ENCODE measurements at places on chromosomes 2 and 18.

GRCh38 chr18:78431606-78432005 is 548.0 kb upstream of the SALL3 start:
- no peak for DNase-seq

GRCh38 chr2:32366595-32366994 is 9.8 kb downstream of the BIRC6 start:
- DNase-seq: no peak

DNA sequence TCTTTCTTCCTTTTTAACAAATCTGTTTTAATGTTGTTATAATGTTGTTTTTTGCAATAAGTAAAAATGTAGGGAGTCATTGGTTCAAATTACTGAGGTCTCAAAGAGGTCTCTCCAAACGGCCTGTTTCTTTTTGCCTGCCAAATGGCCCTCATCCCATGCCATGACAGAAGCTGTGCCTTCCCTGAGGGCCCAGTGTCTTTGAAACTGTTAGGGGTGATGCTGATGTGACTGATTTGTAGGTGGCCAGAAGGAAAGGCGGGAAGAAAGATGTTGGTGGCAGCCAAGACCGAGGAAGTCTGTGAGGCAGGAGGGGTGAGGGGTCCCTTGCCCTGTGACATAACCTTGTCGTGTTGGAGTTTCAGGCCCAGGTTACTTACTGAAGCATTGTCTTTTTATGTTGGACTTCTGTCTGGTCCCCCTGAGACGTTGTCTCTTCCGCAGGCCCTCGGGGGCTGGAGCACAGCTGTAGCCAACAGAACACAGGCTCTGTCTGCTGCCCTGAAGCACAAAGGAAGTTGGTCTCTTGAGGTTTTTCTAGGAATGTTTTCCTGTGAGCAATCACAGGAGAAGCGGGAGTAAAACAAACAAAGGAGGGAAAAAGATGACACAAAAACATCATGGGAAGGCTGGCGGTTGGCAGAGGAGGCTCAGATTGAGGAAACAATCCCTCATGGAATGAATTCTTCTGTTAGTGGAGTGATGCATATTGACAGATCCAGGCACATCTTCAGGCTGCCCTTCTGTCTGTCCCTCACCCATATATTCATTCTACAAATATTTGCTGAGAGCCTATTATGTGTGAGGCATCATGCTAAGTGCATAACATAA is 4.9 kb upstream of the ST3GAL5 start:
- DNase-seq: no peak

DNA sequence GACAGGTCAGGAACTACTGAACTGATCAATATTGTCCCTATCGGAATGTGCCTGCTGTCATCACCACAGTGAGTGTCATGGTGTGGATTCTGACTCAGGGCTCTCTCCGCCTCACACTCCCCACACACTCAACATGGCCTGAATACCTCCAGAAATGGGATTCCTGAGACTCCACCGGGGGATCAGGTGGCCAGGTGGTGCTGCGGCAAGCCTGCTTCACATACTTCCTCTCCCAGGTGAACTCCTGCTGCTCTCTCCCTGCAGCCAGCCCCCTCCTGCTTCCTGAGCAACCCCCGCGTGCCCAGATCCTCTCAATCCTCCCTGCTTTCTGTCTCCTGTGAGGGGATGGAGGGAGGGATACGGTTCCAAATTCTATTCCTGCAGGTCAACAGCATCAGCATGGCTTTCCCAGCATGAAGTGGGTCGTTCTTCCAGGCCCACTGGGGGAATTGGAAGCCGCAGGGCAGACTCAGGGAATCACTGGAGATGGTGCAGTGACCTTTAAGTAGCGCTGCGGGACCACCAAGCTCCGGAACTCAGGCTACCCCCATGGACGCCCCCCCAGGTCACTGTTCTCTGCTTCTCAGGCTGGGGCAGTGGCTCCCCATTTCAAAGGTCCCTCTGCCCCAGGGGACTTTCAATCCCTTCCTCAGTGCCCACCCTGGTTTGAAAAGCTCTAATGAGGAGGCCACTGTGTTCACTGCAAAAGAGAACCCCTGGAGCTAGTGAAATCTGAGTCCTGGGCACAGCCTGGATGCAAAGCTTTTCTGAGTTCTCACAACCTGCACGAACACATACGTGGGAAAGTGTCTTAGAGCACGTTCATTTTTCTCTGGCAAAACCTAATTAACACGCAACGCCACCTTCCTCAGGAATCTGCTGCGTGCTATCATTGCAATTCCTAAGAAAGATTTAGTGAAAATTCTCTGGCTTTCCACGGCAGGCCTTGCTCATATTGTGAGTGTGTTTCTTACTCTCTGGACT is 168.4 kb downstream of the ZFP36L2 start:
- no peak for DNase-seq

DNA sequence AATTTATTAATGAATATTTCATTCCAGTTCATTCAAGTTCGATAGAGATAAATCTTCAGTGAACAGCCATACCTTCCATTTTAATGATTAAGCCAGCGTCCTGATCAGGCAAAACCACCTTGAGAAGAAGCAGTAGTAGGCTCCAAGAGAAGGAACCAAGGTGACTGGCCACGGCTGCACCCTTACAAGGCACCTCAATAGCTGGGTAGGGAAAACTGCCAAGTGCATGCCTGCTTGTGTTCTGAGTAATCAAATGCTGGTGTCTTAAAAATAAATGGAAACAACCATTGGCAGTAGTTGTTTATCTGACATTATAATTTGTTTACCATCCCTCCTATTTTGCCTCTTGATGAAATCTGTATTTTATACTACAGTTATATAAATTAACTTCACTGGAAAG is 10.0 kb upstream of the FEZ2 start:
- DNase-seq: no peak

DNA sequence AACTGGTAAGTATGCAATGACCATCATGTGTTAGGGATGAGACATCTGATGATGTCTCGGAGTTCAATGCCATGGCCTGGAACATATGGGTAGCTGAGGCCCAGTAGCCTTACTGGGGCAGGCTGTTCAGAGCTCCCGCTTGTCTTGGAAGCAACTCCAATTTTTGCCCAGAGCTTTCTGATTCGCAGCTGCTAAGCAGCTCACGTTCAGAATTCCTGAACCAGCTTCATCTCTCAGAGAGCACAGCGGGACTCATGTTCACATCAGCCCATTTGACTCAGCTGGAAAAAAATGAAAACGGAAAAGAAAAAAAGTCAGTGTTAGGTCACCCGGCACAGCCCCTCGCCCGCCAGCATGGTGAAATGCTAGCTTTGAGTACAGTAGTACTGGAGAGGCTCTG is 16.8 kb upstream of the LRATD1 start:
- DNase-seq: no peak

DNA sequence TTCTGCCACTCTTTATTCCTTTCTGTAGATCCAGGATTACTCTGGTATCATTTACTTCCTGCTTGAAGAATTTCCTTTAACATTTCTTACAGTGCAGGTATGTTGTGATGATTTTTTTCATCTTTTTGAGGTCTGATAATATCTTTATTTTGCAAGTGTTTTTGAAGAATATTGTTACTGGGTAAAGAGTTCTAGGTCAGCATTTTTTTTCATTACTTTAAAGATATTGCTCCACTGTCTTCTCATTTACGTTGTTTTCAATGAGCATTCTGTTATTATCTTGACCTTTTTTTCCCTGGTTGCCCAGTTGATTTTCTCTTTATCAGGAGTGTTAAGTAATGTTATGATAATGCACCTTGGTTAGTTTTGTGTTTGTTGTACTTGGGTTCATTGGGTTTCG is 31.7 kb upstream of the TMEM247 start:
- DNase-seq: no peak

DNA sequence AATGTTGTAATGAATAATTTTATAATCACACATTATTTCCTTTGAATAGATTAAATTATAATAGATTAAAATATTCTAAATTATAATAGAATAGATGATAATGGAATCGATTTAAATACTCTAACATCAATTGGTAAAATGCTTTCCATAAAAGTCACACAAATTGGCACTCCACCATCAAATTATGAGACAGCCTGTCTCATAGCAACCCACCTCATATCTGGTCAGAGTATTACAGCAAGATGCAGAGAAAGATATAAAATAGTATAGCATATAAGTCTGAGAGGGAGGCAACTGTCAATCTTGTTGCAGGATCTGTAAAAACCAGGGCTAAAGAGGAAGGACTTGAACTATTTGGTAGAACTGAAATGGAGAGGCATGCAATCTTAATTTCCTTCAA is 98.4 kb upstream of the NCKAP5 start:
- no peak for DNase-seq

GRCh38 chr18:55838841-55839240 is 250.8 kb upstream of the TCF4 start:
- no peak for DNase-seq

- no peak for DNase-seq
Observed at GRCh38 chr2:240014327-240014726, 10.8 kb downstream of the NDUFA10 start.

All from germinal center (tissue), 1 donor.